ENCODE measurements at places on chromosomes 12 and 14.

DNA sequence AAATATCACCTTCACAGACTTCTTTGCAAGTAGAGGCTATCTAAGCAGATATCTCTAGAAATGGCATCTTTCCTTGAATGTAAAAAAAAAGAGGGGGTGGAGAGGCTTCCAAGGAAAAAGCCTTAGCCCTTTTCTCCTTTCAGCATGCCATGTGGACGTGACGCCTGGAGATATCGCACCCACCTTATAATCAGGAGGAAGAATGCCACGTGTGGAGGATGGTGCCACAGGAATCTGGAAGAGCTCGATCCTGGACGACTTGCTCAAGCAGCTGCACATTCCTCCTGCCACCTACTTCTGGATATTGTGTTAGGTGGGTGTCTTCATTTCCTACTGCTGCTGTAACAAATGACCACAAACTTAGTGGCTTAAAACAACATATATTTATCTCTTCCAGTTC, 203.6 kb downstream of the NUAK1 start:
- no peak for DNase-seq

GRCh38 chr12:112275207-112275606, 107.0 kb downstream of the HECTD4 start:
- DNase-seq = no peak

DNA sequence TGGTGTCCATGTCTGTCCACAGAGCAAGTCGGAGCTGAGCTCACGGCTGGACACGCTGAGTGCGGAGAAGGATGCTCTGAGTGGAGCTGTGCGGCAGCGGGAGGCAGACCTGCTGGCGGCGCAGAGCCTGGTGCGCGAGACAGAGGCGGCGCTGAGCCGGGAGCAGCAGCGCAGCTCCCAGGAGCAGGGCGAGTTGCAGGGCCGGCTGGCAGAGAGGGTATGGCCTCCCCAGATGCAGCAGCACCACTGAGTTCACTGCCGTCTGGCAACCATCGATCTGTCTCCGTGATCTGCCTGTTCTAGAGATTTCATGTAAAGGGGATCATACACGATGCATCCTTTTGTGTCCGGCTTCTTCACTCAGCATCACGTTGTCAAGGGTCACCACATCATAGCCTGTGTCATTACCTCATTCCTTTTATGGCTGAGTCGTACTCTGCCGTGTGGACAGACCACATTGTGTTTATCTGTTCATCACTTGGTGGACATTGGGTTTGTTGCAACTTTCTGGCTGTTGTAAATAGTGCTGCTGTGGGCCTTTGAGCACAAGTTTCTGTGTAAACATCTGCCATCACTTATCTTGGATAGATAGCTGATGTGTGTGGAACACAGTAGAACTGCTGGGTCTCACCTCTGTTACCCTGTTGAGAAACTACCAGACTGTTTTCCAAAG, 21.9 kb downstream of the HIP1R start:
- no peak for DNase-seq

GRCh38 chr14:80446356-80446755, 235.1 kb upstream of the DIO2 start:
- no peak for DNase-seq

DNA sequence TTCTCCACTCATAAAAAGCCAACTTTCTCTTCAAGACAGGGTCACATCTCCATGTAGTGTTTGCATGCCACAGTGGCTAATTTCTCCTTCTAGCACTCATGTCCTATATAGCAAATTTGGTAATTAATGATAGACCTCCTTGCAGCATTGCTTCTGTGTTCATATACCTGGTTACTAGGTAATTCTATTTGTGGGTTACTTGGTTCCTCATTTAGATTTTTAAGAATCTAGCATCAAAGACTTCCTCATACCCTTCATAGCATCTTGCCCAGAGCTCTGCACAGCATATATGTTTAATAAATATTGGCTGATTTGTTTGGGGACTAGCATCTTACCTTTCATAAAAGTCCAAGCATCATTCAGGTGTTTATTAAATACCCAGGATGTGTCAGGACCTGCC, 152.1 kb downstream of the DUSP6 start:
- no peak for DNase-seq

- DNase-seq = no peak
These were observed 307.3 kb downstream of the EGLN3 start for GRCh38 chr14:33643426-33644181.

GRCh38 chr12:47218191-47218654, 138.5 kb upstream of the AMIGO2 start:
- DNase-seq = peak; percentile 52

GRCh38 chr14:101008196-101008595, 104.7 kb upstream of the RTL1 start:
- DNase-seq = no peak

Data from CD4-positive, alpha-beta T cell treated with Interleukin-10 for 1 hour (primary cell).